ENCODE measurements at places on chromosomes 4 and X.
A peak's percentile ranks its signal among the peaks of the same experiment; 100 is the strongest.

- no peak overlapping the region for H3K27ac ChIP-seq
- no peak overlapping the region for H3K4me3 ChIP-seq
- peaks cover 25% of the 10 kb centered on the region for H3K27me3 ChIP-seq
- no peaks in the 10 kb centered on the region for H3K36me3 ChIP-seq
These were observed 101.4 kb downstream of the BTC start for GRCh38 chr4:74692972-74693371.

GRCh38 chrX:9865804-9866472, 79.7 kb downstream of the SHROOM2 start:
- peaks cover 21% of the 10 kb centered on the region for H3K27me3 ChIP-seq
- H3K4me1 ChIP-seq: peaks cover 12% of the 10 kb centered on the region
- no peak overlapping the region for H3K4me3 ChIP-seq
- no peak for DNase-seq
- H3K36me3 ChIP-seq: no peaks in the 10 kb centered on the region

- no peaks in the 10 kb centered on the region for H3K27me3 ChIP-seq
- no peaks in the 10 kb centered on the region for H3K36me3 ChIP-seq
- DNase-seq: no peak
These were observed 383.5 kb upstream of the INTU start for GRCh38 chr4:127249066-127249766.

DNA sequence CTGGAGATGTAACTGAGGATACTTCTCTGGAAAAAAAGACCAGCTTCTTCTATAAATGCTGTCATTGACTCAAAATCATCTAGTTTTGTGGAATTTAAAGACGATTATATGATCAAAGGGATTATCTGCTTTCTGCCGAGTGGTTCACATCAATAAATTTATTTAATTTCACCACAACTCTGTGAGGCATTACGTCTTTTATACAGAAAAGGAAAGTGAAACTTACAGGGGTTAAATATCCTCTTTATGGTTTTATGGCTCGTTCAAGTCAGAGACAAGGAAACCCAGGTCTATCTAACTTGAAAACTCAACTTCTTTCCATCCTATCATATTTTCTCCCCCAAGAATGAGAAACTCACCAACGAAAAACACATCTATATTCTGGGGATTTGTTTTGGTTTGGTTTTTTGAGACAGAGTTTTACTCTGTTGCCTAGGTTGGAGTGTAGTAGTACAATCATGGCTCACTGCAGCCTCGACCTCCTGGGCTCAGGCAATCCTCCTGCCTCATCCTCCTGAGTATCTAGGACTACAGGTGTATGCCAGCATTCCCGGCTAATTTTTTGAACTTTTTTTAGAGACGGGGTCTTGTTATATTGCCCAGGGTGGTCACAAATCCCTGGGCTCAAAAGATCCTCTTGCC, 377.9 kb upstream of the EMCN start:
- H3K4me1 ChIP-seq: peaks cover 15% of the 10 kb centered on the region
- no peak for DNase-seq
- H3K27ac ChIP-seq: peak overlapping the region; percentile 81
- H3K36me3 ChIP-seq: no peaks in the 10 kb centered on the region
- H3K4me3 ChIP-seq: peak overlapping the region; percentile 74

DNA sequence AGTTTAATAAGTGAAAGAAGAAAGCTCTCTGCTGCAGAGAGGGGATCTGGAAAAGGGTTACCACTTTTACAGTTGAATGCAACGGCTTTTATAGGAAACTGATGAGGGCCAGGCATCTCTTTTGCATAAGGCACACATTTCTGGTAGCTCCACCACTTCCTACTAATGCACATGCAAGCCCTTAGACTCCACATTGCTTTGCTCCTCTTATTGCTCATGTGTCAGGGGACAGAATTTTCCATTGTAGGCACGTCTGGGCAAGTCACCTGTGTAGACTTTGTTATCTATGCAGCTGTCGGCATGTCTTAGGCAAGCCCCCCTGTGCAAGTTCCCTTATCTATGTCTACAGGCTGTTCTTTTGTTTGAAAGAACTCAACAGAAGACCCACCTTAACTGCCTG, 294.6 kb upstream of the STS start:
- H3K27ac ChIP-seq: no peak overlapping the region
- no peak for DNase-seq
- H3K27me3 ChIP-seq: no peaks in the 10 kb centered on the region
- peaks cover 1% of the 10 kb centered on the region for H3K4me1 ChIP-seq

DNA sequence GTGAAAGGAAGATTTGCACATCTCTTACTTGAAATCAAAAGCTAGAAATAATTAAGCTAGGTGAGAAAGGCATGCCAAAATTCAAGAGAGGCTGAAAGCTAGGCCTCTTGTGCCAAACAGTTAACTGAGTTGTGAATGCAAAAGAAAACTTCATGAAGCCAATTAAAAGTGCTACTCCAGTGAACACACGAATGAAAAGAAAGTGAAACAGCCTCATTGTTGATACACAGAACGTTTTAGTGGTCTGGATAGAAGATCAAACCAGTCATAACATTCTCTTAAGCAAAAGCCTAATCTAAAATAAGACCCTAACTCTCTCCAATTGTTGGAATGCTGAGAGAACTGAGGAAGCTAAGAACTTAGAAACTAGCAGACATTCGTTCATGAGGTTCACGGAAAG, 122.3 kb downstream of the UNC5C start:
- H3K36me3 ChIP-seq: no peaks in the 10 kb centered on the region
- no peaks in the 10 kb centered on the region for H3K27me3 ChIP-seq

- no peak for DNase-seq
- H3K27ac ChIP-seq: no peak overlapping the region
- no peaks in the 10 kb centered on the region for H3K36me3 ChIP-seq
- no peaks in the 10 kb centered on the region for H3K4me1 ChIP-seq
These were observed 110.8 kb upstream of the PACRGL start for GRCh38 chr4:20589436-20589835.

- peaks cover 42% of the 10 kb centered on the region for H3K27me3 ChIP-seq
- H3K36me3 ChIP-seq: no peaks in the 10 kb centered on the region
These were observed 19.6 kb downstream of the SRPX2 start for GRCh38 chrX:100663642-100664041.
